ENCODE measurements at places on chromosomes 13 and 19.

GRCh38 chr19:45798995-45799517 is 6.4 kb upstream of the DMWD start:
- H3K4me3 ChIP-seq: no peak overlapping the region
- DNase-seq: peak; percentile 76
- H3K36me3 ChIP-seq: no peaks in the 10 kb centered on the region
- H3K27ac ChIP-seq: no peak overlapping the region

DNA sequence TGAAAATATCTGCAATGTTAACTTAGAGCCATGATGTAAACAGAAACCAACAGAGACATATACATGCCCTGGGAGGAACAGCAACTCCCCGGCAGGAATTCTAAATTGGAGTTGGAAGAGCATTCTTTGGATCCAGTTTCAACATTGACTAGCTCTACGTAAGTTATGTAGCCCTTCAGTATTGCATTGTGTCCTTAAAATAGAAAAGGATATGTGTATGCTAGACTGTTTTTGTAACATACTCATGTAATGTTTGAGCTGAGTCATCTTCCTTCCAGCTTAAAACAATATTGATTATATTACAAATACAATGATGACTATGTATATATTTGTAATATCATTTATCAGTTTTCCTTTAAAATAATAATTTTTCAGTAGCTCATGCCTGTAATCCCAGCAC is 1422.2 kb upstream of the PCDH20 start:
- H3K27ac ChIP-seq: no peak overlapping the region
- no peaks in the 10 kb centered on the region for H3K4me1 ChIP-seq
- no peak for DNase-seq
- no peak overlapping the region for H3K4me3 ChIP-seq

DNA sequence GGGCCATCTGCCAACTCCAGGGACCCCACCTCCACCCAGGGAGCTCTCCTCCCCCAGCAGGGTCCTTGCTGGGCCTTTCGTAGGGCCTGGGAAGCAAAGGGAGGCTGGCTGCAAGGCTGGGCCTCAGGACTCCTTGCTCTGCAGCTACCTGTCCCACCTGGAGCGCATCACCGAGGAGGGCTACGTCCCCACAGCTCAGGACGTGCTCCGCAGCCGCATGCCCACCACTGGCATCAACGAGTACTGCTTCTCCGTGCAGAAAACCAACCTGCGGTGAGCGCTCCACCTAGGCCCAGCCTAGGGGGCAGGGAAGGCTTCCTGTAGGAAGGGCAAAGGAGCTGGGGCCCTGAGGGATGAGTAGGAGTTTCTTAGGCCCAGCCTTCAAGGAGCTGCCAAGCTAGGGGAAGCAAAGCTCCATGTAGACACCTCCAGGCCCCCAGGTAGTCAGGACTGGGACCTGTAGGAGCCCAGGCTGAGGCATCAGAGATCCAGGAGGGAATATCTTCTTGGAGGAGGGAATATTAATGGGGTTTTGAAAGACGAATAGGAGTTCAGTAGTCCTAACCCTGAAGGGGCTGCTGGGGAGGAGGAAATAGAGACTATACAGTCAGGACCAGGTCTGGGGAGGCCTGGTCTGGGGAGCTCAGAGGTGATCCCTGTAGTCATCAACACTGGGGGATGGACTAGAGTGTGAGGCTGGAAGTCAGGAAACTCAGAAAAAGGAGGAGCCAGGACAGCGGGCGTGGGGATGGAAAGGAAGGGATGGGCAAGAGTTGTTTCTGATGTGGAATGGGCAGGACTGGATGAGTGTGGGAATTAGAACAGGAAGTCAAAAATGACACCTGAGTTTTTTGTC is 16.0 kb downstream of the GNA15 start:
- H3K27ac ChIP-seq: no peak overlapping the region
- no peak for DNase-seq
- H3K4me3 ChIP-seq: no peak overlapping the region
- peaks cover 2% of the 10 kb centered on the region for H3K4me1 ChIP-seq

- H3K4me1 ChIP-seq: peaks cover 80% of the 10 kb centered on the region
- peaks cover 4% of the 10 kb centered on the region for H3K36me3 ChIP-seq
- H3K27me3 ChIP-seq: no peaks in the 10 kb centered on the region
Measured at GRCh38 chr13:75762076-75762937, 126.2 kb downstream of the LMO7 start.

- no peaks in the 10 kb centered on the region for H3K36me3 ChIP-seq
- H3K27me3 ChIP-seq: peaks cover 66% of the 10 kb centered on the region
- peaks cover 22% of the 10 kb centered on the region for H3K4me1 ChIP-seq
- no peak overlapping the region for H3K4me3 ChIP-seq
- no peak overlapping the region for H3K27ac ChIP-seq
- peak; percentile 26 for DNase-seq
Measured at GRCh38 chr19:51460164-51460992, 2.1 kb upstream of the SIGLEC8 start.

GRCh38 chr19:5943045-5943444 is 29.0 kb downstream of the CAPS start:
- no peak for DNase-seq
- H3K36me3 ChIP-seq: peaks cover 86% of the 10 kb centered on the region
- H3K4me1 ChIP-seq: peaks cover 41% of the 10 kb centered on the region
- H3K27ac ChIP-seq: peak overlapping the region; percentile 73
- no peaks in the 10 kb centered on the region for H3K27me3 ChIP-seq

DNA sequence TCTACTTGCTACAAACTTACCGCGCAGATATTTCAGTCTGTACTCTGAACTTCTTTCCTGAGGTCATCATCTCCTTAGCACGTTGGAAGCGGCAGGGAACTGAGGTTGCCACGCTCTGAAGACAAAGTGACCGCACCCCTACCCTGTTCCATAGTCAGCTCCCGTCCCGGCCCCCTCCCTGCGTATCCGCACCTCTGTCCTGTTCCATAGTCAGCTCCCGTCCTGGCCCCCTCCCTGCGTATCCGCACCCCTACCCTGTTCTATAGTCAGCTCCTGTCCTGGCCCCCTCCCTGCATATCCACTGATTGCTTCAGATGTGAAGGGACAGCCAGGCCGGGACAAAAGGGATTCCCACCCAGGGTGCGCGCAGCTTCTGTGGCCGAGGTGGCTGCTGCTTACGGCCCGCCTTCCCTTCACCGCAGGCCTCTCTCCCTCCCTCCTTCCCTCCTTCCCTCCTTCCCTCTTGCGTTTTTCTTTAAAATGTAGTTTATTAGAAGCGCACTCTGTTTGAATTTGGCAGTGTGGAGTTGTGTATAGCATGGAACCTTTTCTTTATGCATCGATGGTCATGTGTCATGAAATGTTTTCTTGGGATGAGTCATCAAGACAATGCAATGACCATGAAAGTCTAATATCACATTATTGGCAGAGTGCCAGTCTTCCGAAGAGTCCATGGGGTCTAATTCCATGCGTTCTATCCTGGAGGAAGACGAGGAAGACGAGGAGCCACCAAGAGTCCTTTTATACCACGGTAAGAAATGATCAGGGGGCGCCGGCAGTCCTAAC is 21.9 kb upstream of the NDUFS7 start:
- H3K4me3 ChIP-seq: no peak overlapping the region
- peaks cover 36% of the 10 kb centered on the region for H3K4me1 ChIP-seq
- H3K36me3 ChIP-seq: peaks cover 95% of the 10 kb centered on the region

- H3K36me3 ChIP-seq: peaks cover 36% of the 10 kb centered on the region
- no peak for DNase-seq
- no peak overlapping the region for H3K4me3 ChIP-seq
- H3K4me1 ChIP-seq: no peaks in the 10 kb centered on the region
Measured at GRCh38 chr19:58170860-58171259, 12.0 kb upstream of the ZNF274 start.

DNA sequence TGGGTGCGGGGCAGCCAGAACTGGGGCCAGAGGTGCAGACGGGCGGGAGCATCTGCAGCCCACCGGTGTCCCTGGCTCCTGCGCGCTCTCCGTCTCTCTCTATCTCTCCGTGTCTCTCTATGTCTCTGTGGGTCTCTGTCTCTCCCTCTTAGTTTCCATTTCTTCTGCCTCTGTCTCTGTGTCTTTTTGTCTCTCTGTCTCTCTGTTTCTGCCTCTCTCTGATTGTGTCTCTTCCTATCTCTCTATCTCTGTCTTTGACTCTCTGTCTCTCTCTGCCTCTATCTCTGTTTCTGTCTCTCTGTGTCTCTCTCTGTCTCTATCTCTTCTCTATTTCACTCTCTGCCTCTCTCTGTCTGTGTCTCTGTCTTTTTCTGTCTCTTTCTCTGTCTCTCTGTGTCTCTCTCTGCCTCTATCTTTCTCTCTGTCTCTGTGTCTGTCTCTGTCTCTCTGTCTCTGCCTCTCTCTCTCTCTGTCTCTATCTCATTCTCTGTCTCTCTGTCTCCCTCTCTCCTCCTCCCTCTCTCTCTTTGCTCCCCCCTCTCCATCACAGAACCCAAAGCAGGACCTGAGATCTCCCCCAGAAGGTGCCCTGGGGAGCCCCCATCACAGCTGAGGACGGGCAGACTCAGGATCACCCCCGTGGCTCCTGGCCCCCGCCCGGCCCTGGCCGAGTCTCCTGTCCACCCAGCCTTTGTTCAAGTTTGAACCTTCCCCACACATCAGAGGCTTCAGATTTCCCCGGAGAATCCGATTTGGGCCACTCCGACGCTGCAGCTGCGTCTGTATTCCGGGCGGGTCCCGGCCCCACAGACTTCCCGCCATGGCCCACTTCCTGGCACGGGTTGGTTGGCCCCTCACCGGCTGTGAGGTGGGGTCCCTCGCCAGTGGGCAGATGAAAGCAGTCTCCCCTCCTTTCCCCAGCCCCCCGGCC is 48.6 kb upstream of the TCF3 start:
- peaks cover 49% of the 10 kb centered on the region for H3K27me3 ChIP-seq
- H3K27ac ChIP-seq: no peak overlapping the region
- peaks cover 10% of the 10 kb centered on the region for H3K4me1 ChIP-seq

DNA sequence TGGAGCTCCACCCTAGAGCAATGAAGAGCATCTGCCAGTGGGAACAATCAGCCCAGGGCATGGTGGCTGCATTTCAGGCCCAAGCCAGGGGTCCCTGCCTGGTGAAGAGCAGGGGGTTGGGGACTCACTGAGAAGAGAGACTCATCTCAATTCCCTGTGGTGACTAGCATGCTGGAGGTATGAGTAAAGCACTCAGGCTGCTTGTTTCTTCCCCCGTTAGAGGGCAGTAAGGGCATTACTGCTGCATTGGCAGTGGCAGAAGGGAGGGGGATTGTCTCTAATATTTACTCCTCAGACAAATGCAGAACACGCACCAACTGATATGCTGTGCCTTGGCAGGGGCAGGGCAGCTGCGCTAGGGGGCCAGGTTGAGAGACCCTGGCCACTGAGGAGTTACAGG is 329.1 kb downstream of the SLITRK5 start:
- H3K27ac ChIP-seq: no peak overlapping the region
- no peak overlapping the region for H3K4me3 ChIP-seq
- H3K27me3 ChIP-seq: no peaks in the 10 kb centered on the region
- H3K4me1 ChIP-seq: no peaks in the 10 kb centered on the region
- no peak for DNase-seq

- H3K4me1 ChIP-seq: peaks cover 58% of the 10 kb centered on the region
- DNase-seq: no peak
- peak overlapping the region; percentile 4 for H3K4me3 ChIP-seq
Measured at GRCh38 chr13:25973576-25973975, 78.2 kb downstream of the SHISA2 start.

DNA sequence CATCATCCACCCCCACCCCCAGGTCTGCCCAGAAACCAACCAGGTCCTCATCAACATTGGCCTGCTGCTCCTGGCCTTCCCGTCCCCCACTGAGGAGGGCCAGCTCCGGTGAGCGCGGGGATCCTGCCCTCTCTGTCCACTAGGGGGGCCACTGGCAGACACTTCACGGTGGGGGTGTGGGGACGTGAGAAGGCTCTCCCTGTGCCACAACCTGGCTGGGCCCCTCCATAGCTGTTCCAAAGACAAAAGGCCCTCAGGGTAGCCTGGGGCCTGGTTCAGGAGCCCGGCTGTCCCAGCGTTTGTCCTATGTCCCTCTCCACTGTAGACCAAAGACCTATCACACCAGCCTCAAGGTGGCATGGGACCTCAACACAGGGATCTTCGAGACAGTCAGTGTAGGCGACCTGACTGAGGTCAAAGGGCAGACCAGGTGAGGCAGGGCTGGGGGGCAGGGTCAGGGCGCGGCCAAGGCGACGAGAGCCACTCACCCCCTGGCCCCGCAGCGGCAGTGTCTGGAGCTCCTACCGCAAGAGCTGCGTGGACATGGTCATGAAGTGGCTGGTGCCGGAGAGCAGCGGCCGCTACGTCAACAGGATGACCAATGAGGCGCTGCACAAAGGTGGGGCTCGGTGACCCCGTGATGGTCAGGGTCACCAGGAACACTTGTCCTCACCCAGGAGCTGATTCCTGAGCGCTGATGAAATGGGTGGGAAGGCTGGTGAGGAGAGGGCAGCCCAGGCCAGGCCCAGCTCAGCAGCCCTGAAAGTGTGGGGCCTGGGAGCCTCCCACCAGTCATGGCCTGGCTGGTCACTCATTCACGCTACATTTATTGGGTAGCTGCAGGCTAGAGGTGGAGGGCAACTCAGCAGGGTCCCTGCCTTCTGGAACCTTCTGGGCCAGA is 7.9 kb downstream of the DCAF15 start:
- peaks cover 73% of the 10 kb centered on the region for H3K36me3 ChIP-seq
- no peaks in the 10 kb centered on the region for H3K27me3 ChIP-seq
- peak overlapping the region; percentile 40 for H3K27ac ChIP-seq

DNA sequence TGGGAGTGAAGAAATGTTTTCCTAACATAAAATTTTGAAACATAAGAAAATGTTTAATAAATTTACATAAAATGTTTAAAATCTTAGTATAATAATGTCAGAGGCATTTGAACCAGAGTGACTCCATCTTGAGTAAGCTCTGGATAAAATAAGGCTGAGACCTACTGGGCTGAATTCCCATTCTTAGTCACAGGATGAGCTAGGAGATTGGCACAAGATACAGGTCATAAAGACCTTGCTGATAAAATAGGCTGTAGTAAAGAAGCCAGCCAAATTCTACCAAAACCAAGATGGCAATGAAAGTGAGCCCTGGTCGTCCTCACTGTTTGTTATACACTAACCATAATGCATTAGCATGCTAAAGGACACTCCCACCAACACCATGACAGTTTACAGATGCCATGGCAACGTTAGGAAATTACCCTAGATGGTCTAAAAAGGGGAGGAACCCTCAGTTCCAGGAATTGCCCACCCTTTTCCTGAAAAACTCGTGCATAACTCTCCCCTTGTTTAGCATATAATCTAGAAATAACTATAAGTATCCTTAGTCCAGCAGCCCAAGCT is 1184.0 kb downstream of the UQCRFS1 start:
- H3K4me1 ChIP-seq: no peaks in the 10 kb centered on the region
- H3K4me3 ChIP-seq: no peak overlapping the region
- H3K36me3 ChIP-seq: no peaks in the 10 kb centered on the region
- DNase-seq: no peak
- no peaks in the 10 kb centered on the region for H3K27me3 ChIP-seq
- H3K27ac ChIP-seq: no peak overlapping the region

DNA sequence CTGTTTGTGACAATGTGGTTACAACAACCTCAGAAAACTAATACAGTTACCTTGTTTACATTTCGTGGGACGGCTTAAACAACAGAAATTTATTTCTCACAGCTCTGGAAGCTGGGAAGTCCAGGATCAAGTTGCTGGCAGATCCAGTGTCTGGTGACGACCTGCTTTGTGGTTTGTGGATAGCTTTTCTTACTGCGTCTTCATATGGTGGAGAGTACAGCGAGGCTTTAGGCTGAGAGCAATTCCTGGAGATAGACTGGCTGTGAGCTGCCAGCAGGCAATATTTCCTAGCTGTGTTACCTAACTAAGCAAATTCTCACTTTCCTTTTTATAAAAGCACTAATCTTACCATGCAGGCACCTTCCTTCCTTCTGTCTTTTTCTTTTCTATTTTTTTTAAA is 1203.5 kb upstream of the PRR20A start:
- H3K4me1 ChIP-seq: no peaks in the 10 kb centered on the region
- no peak overlapping the region for H3K27ac ChIP-seq
- no peaks in the 10 kb centered on the region for H3K36me3 ChIP-seq
- H3K4me3 ChIP-seq: no peak overlapping the region

- peaks cover 25% of the 10 kb centered on the region for H3K4me1 ChIP-seq
- no peak for DNase-seq
- H3K4me3 ChIP-seq: peak overlapping the region; percentile 78
- no peaks in the 10 kb centered on the region for H3K27me3 ChIP-seq
- peaks cover 34% of the 10 kb centered on the region for H3K36me3 ChIP-seq
Measured at GRCh38 chr19:11338569-11339253, 746 bp downstream of the RAB3D start.

Measured in activated T-cell treated with anti-CD3 and anti-CD28 coated beads, Interleukin-2, amount 50 U/mL, for 24 hours (primary cell).